ENCODE measurements at places on chromosomes 7 and 10.

- no peak for DNase-seq
Observed at GRCh38 chr10:16310440-16310839, 126.4 kb upstream of the PTER start.

DNA sequence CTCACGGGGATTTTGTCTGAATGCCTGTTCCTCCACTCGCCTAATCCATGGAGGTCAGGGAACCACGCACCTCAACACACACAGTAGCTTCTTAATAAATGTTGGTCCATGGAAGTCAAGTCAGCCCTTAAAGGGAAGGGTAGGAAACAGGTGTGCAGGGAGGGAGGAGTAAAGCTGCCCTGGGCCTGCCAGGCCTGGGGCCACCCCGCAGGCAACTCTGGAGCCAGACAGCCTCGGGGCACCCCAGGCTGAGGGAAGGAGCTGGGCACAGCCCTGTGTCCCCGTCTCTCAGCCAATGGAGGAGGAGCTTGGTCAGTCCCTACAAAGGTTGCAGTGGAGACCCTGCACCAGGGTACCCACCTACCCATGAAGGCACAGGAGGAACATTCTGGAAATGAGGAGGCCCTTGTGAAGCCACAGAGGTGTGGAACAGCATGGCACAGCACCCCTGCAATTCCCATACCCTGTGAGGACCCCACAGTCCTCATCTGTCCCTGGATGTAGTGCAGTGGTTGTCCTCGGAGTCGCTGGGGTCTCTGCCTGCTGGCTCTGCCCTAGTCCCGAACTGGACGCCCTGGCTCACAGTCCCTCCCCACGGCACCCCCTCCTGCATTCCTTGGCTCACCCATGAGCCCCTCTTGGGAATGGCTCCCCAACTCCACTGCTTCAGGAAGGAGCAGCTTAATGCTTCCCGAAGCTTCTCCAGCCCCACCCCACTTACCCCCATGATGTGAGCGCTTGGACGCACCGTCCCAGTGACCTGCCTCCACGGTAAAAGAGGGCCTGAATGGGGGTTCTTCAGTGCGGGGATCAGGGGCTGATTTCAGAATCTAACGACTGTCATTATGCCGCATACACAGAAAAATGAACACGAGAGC lies 79.2 kb upstream of the INSIG1 start:
- no peak for DNase-seq

DNA sequence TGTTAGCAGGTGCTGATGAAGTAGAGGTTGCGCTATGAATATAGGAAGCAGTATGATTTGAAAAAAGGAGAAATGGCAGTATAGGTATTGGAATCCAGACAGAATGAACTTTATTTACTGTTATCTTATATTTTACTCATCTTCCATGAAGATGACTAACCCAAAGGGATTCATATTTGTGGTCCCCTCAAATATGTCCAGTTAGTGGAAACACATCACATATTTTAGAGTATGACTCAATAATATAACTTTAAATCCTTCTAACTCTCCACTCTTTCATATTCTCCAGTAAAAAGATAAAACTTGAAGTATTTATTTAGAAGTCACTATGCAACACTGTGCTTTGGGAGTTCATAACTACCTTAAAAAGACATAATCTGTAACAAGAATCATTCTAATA lies 286.5 kb upstream of the LRRTM3 start:
- DNase-seq: no peak

- no peak for DNase-seq
Observed at GRCh38 chr7:32522746-32523530, 27.6 kb downstream of the AVL9 start.

DNA sequence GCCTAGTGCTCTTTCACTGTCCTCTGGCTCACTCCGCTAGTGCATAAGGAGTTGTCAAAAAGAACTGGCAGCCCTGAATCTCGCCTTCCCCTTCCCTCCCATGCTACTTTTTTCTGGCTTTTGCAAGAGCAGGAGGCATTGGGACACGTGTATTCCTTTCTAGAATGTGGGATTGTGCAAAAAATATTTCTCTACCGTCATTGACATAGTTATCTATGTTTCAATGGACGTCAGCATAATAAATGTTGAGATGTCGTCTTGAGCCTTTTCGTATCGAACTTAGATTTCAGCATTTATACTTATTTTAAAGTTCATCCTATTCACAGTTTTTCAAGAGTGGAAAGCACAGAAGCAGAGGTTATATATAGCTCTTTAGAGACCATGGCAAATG lies 727 bp downstream of the ING3 start:
- no peak for DNase-seq

- DNase-seq: no peak
Observed at GRCh38 chr10:30827531-30828120, 198.1 kb upstream of the LYZL2 start.

DNA sequence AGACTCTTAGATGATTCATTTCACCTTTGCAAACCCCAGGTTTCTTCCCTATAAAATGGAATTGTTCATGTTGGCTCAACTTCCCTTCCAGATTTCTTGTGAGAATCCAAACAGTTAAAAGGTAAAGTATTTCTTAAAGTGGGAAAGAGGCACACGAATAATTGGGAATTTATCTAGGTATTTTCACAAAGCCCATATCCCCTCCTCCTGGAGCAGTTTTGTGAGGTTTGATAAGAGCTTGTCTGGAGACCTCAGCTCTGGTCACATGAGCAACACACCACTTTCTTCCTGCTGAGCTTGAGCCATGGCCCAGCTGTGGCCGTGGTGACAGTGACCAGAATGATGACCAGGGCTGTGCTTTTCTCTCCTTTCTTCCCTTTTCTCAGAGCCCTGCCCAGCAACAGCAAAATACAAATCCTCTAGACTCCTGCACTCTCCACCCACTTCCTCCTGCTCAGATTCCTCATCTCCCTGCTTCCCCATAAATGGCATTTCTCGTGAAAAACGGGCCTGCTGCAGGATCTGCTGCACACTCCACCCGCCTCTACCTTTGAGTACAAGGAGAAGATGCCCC lies 87.7 kb downstream of the PIK3CG start:
- DNase-seq: no peak

- DNase-seq: no peak
Observed at GRCh38 chr10:124712704-124713407, 31.3 kb downstream of the FAM53B start.

DNA sequence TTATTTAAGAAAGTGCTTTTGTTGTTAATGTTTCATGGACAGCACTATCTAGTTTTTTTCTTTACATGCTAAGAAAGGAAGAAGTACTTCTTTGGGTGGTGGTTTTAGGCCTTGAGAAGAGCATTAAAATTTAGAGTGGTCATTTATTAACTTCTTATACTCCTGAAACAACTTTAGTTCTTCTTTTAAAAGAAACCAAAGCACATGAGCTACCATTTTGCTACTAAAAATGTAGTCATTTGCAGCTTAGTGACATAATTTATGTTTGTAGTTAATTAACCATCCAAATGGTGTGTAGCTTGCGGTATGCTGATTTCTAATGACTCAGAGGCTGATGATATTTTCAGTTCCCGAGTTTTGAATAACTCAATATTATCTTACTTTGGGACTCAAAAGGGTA lies 207.5 kb downstream of the BBS9 start:
- no peak for DNase-seq

DNA sequence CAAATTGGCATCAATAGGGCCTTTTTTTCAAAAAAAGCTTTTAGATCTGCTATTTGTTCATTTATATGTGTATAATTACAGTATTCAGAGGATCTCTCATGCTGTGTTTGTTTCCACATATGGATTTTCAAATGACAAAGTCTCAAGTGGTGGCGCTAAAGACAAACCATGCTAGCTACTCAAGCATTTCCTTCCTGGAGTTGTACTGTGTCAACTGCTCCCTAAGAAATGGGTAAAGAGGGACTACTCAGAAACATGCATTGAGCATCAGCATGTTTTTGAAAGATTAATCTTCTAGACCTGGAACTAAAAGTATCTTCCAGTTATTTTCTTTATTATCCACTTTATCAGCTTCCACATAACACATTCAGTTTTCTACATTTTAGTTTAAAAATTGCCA lies 12.7 kb downstream of the CNTNAP2 start:
- no peak for DNase-seq

DNA sequence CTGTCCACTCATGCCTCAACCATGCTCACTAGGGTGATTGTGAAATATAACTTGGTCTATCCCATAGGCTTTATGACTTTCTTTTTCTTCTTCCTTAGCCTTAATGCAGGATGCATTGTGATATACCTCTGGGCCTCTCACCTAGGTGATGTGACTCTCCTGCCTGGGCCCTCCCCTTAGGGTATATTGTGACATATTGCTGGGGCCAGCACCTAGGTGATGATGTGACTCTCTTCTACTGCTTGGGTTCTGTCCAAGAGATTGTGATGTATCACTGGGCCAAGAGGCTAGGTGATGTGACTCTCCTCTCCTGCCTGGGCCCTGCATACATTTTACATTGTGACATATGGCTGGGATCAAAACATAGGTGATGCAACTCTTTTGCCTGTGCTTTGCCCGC lies 14.7 kb upstream of the ZNF107 start:
- DNase-seq: no peak

DNA sequence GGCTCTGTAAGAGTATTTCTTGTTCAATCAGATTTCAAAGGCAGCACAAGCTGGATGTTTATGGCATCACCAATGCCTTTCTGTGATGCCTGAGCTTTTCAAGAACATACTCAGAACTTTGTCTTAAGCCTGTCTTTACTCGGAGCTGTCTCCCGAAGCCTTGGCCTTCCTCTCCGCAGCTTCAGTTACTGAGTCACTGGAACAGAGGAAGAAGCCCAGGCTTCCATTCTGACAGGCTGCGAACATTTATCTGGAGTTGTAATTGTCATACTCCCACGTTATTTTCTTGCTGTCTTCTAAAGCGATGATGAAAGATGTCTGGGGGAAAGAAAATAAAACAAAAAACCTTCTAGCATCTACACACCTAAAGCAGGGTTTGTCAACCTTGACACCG lies 43.9 kb downstream of the GRK5 start:
- no peak for DNase-seq

DNA sequence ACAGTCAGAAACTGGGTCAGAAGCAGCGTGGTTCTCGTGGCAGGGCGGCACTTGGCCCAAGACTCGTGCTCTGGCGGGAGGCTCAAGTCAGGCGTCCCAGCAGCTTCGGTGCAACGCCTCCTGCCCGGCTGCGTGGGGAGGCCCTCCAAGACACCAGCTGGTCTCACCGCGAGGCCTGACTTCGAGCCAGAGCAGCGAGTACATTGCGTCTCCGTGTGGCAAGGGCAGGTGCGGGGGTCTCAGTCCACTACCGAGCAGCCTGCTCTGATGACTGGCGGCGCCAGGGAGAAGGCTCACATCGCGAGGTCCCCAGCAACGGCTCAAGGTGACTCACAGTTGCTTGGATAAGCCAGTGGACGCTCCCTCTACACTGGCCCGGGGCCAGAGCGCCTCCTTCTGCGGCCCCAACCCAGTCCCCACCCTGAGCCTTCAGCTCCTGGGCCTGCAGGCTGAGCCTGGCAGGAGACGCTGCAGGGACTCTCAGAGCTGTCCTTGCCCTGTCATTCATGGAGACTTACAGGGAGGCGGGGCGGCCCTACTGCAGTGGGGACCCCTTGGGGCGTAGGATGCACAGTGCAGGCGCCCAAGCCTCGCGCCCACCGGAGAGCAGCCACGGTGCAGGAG lies 41.9 kb upstream of the PRKAR1B start:
- no peak for DNase-seq

- no peak for DNase-seq
Observed at GRCh38 chr7:37833107-37833817, 15.1 kb upstream of the NME8 start.

- no peak for DNase-seq
Observed at GRCh38 chr7:99379043-99379577, 4.6 kb downstream of the ARPC1B start.

- DNase-seq: no peak
Observed at GRCh38 chr10:97540669-97541500, 31.7 kb upstream of the ANKRD2 start.

DNA sequence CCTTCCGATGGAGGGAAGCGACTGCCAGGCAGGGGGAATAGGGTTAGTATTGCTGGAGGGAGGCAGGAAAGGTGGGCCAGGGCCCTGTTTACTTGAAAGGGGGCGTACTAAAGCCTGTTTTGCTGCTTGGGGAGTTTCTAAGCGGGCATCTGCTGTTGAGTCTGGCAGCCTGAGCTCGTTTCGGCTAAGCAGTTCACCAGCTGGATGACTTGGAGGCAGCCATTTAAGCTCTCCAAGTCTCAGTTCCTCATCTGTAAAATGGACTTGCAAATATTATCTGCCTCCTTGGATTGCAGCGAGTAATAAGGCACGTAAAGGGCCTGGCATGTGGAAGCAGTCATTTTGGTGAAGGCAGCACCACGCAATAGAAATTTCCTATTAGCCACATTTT lies 44.0 kb downstream of the LDB3 start:
- no peak for DNase-seq

- no peak for DNase-seq
Observed at GRCh38 chr10:16968416-16969041, 151.3 kb upstream of the RSU1 start.

DNA sequence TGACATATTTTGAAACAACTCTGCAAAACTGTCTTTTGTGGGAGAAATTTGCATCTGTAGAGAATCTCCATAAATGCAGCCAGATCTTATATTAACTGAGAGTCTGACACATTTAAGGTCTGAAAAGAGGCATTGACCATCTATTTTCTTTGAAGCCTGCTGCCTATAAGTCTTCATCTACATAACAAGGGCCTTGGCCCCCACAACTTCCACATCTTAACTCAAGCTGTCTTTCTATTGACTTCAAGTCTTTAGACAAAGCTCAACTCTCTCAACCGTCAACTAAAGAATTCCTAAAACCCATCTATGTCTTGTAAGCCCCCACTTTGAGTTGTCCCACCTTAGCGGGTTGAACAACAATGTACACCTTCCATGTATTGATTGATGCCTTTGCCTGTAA lies 72.4 kb upstream of the ADCY1 start:
- DNase-seq: no peak

DNA sequence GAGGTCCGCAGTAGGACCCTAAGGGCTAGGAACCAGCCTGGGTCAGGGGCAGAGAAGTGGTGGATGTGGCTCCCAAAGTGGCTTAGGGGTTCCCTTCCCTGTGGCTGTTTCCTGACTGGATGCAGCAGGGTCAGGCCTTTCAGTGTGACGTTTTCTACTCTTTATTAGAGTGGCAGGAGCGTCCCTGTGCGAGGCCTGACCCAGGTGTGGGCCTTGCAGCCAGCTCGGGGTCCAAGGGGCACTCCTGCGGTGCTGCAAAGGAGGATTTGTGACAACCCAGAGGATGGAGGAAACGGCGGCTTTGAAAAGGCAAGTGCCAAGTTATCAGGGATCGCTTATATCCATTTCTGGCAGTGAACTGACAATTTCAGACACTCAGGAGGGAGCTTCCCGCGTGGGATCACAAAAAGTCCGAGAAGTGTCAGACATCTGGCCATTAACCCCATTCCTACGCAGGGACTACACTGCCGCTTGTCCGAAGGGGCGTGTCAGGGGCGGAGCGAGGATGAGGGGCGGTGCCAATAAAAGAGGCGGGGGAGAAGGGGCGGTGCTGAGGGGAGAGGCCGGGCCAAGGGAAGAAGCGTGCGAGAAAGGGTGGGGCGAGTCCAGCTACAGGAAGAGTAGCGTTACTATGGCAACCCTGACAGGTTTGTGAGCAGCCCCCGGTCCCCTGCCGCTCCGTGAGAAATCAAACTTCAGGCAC lies 98.8 kb upstream of the ZNF722 start:
- DNase-seq: no peak

All from progenitor cell of endocrine pancreas (in vitro differentiated cells).